ENCODE measurements at places on chromosomes 2 and 18.

GRCh38 chr2:152620208-152620607 lies 97.1 kb downstream of the PRPF40A start:
- no peak for DNase-seq

DNA sequence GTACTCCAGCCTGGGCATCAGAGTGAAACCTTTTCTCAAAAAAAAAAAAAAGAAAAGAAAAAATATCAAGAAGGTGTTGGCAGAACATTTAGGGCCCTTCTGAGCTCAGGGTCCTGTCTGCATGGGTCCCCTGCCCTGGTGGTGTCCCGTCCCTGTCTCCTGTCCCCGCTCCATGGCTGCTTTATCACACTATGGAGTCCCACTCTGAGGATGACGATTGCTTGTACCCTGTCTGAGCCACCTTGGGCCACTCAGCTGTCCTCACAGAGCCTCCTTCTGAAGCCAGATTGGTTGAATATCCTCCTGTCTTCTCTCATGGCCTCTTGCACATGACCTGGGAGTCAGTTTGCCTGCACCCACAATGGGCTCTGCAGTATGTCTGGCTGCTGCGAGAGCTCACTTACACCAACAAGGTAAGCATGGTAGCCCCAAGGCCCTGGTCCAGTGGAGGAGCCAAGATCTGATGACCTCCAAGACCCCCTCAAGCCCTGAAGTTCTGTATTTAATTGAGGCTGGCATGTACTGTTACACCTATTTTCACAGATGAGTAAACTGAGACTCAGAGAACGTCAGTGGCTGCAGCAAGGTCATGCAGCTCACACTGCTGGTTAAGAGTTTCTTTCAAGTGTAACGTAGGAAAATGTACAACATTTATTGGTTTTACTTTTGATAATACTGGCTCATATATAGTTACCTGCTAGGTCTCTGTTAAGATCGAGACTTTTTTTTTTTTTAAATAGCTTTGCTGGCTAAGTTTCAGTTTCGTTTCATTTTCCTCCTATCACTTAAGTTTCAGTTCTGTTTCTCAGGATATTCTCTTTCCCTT lies 16.9 kb upstream of the ZCCHC2 start:
- peak; percentile 38 for DNase-seq

GRCh38 chr2:190835303-190835930 lies 45.2 kb upstream of the GLS start:
- DNase-seq: peak; percentile 94

- no peak for DNase-seq
Measured at GRCh38 chr2:225771701-225772100, 372.2 kb downstream of the NYAP2 start.

GRCh38 chr2:73031725-73032701 lies 39.5 kb downstream of the SFXN5 start:
- no peak for DNase-seq

- DNase-seq: no peak
Measured at GRCh38 chr2:7973801-7974480, 707.9 kb upstream of the ID2 start.
